ENCODE measurements at places on chromosomes 16 and 17. TPM values are rescaled to one million over a fixed set of nuclear protein-coding genes. Genes with fewer than 3 reads are reported as not detected.

- DNase-seq: no peak
Measured at GRCh38 chr17:46916211-46916610, 6.7 kb upstream of the GOSR2 start.

GID4 gene
- total RNA-seq: 7.4 TPM

SPNS3 gene
- total RNA-seq: 0.79 TPM

SCGB1C2 gene
- not detected for total RNA-seq

CMTM4 gene
- 18.7 TPM for total RNA-seq

Data from skin of body (tissue), 3 donors.